ENCODE measurements at places on chromosomes 11 and 22. TPM values are rescaled to one million over a fixed set of nuclear protein-coding genes. Genes with fewer than 3 reads are reported as not detected.

DNA sequence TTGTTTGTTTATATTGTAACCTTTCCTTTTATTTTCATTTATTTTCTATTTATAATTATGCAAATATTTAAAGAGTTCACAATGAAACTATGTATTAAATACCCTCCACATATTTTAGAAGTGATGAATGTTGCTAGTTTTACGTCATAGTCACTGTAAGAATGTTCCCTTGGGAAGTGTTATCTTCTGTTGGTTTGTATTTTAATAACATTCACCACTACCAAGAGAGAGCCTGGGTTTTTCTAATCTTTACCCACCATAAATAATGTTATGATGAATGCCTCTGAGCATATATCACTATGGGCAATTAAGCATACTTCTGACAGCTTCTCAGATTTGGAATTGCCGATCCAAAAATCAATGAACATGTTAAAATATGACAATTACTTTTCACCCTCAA is 80.7 kb downstream of the GGT1 start:
- DNase-seq = no peak

The RAG1 gene
- 1.8 TPM for polyA plus RNA-seq

The LRP5 gene
- 82.3 TPM for polyA plus RNA-seq

DNA sequence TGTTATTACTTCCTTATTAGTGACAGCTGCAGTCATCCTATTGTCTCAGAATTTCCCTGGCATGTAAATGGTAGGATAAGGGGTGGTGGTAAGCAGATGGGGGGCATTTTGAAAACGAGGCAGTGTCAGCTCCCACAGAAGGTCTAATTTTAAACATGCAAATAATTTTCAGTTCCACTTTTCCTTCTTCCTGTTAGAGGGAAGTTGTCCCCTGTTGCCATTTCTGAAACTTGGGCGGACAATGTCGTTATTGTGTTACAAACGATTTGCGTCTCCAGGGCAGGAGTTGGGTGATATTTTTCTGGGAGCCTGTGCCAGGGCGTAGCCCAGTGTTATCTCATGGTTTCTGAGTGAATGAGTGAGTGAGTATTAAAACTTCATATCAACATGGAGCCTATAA is 7.4 kb downstream of the PTPRJ start:
- no peak for DNase-seq

The PRR5 gene
- polyA plus RNA-seq = 30.7 TPM

DNA sequence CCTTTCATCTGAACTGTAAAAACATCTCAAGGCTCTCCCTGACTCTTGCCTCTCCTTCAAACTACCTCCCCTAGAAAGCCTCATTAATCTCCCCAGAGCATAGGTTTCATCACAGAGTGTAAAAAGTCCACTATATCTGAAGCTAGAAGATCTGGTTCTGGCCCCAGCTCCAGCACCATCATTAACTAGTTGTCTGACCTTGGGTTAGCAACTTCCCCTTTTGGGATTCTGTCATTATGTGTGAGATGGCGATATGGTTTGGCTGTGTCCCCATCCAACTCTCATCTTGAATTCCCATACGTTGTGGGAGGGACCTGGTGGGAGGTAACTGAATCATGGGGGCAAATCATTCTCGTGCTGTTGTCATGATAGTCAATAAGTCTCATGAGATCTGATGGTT is 97.3 kb downstream of the KCNC1 start:
- DNase-seq = no peak

GRCh38 chr22:50032941-50033601 is 20.5 kb upstream of the IL17REL start:
- DNase-seq = no peak

DNA sequence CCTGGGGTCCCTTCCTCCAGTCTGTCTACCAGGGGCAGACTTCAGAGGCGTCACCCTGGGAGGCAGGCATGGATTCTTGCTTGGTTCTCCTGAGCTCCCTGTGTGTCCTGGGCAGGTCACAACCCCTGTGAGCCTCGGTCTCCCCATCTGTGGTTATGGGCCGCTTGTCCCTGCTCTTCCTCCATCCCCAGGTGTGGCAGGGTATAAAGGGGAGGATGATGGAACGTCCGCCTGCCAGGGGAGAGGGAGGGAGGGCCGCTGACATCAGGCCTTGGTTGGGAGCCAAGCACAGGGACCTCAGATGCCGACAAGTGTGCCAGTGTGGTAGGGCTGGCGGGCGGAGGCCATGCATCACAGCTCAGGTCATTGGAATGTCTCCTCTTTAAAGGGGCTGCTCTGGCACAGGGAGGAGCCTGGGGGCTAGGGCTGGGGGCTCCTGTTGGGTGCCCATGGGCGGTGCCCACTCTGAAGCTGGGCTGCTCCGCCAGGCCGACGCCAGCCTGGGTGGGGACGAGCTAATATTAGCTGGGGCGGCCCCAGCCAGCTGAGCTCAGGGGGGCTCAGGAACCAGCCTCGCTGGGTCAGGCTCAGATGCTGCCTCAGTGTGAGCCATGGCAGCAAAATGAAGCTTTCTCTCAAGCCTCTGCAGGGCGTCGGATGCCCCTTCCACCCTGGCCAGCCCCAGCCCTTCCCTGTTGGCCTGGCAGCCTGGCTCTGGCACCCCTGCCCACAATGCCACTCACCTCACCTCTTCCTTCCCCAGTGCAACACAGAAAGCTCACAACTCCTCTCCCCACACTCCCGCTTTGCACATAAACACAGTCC is 12.8 kb downstream of the KCNC1 start:
- DNase-seq = no peak

The PANX3 gene
- not detected for polyA plus RNA-seq

The SLC22A9 gene
- 0.16 TPM for polyA plus RNA-seq

DNA sequence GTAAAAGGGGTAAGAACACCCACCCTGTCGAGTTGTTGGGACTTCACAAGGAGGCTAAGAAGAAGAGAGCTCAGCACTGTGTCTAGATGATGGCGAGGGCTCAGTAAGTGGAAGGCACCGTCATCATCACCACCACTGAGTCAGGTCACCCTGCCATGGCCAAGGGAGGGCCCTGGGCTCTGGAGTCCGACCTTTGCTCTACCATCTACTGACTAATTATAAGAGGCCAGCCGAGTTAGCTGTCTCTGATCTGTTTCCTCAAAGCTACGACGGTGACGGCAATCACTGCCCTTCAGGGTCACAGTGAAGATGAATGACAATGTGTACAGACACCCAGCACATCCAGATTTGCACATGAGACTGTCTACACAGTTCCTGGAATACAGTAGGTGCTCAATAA is 29.3 kb downstream of the KIAA0930 start:
- DNase-seq = no peak

The TRIM49 gene
- polyA plus RNA-seq = not detected

The MDK gene
- polyA plus RNA-seq = 772 TPM
